Astrocyte of the spinal cord (primary cell): ENCODE measurements at places on chromosomes 7 and 10.
A peak's percentile ranks its signal among the peaks of the same experiment; 100 is the strongest.

- DNase-seq: no peak
Observed at GRCh38 chr7:35860664-35861063, 59.8 kb downstream of the SEPTIN7 start.

GRCh38 chr7:120272701-120273475 is at the start of gene KCND2:
KCND2 (plus strand) TSS chr7:120273175.
- DNase-seq: peak; percentile 7

DNA sequence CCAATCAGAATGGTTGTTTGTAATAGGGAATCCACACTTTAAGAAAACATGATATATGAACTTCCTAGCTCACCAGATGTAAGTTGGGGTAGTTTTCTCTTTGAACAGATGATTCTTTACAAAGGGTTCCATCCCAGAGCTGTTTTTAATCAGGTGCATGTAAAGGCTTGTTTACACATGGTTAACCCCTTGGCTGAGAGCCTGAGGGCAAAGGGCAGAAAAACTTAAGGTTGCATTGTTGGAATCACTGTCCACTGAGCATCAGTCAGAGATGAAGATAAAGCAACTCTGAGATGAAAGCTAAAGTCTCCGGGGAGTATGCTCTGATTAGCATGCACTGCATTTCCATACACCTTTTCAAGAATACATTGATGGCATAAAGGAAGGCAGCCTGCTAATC is 518.2 kb downstream of the SORCS3 start:
- no peak for DNase-seq

- DNase-seq: no peak
Observed at GRCh38 chr10:48317321-48317990, 11.0 kb downstream of the MAPK8 start.

GRCh38 chr7:116876664-116877442 is 14.5 kb downstream of the CAPZA2 start:
- no peak for DNase-seq

GRCh38 chr10:2920168-2920567 is 147.2 kb upstream of the PFKP start:
- DNase-seq: no peak

DNA sequence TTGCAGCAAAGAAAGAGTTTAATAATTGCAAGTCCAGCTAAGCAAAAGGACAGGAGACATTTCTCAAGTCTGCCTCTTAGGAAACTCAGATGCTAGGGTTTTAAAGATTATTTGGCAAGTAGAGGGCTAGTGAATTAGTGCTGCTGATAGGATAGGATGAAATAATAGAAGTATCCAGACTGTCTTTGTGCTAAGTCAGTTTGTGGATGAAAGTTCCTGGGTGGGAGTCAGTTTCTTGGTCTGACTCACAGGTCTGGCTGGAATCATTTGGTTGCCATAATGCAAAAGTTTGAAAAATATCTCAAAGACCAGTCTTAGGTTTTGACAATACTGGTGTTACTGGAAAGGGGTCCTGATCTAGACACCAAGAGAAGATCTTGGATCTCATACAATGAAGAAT is 42.6 kb upstream of the INHBA start:
- DNase-seq: peak; percentile 13

- no peak for DNase-seq
Observed at GRCh38 chr10:88261152-88261551, 322.0 kb downstream of the RNLS start.

GRCh38 chr10:119360181-119360921 is 153.0 kb downstream of the GRK5 start:
- DNase-seq: no peak

DNA sequence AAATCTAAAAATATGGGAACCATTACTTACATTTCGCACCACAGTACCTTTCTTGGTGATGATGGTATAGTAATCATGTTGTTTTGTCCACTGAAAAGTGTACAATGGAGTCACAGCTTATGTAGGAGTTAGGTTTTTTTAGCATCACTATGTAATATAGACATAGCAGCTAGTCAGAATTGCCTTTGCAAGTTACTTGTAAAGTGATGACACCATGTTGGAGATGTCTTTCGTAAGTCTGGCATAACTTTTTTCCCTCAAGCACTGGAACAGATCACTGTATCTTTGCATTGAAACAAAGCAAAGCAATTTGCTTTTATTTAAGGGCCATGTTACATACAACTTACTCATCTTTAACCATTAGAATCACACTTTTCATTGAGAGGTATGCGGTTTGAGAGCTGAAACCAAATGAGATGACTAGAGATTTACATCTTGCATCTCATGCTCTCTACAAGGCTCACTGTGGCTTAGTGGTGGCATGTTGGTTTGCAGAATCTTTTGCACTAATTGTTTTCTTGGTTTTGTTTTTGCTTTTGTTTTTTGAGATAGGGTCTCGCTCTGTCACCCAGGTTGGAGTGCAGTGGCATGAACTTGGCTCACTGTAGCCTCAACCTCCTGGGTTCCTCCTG is 18.3 kb downstream of the UBN2 start:
- DNase-seq: no peak

GRCh38 chr7:114048386-114049235 is 129.8 kb upstream of the PPP1R3A start:
- DNase-seq: peak; percentile 31

- DNase-seq: no peak
Observed at GRCh38 chr7:39855325-39855674, 94.8 kb upstream of the CDK13 start.

- DNase-seq: no peak
Observed at GRCh38 chr7:152307902-152308301, 127.9 kb downstream of the KMT2C start.

- DNase-seq: no peak
Observed at GRCh38 chr7:25031007-25031406, 51.0 kb upstream of the OSBPL3 start.

- no peak for DNase-seq
Observed at GRCh38 chr7:30553546-30553945, 41.1 kb upstream of the GARS1 start.

GRCh38 chr7:46607176-46607575 is 686.1 kb upstream of the IGFBP3 start:
- no peak for DNase-seq

DNA sequence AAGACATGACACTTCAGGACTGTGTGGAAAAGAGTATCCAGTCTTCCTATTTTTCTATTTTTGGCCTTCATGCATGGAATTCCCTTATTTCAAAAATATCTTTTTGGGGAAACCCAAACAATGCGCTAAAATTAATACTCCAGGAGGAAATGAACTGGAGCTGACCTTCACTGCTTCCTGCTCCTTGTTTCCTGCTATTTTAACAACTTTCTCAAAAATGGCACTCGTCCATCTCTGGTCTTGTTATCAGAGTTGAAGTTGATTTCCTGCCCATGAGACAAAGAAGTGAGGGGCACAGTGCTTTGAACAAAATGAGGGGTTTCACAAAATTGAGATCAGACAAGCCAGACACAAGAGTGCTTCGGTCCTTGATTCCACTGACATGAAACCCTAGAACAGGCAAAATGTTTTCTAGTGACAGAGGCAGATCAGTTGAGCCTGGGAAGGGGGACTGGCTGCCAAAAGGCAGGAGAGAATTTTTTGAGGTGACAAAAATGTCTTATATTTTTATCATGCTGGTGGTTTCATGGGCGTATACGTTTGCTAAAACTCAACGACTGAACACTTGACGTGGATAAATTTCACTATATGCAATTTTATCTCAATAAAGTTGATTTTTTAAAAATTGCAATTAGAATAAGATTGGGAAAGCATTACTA is 193.2 kb downstream of the CREB5 start:
- DNase-seq: no peak

DNA sequence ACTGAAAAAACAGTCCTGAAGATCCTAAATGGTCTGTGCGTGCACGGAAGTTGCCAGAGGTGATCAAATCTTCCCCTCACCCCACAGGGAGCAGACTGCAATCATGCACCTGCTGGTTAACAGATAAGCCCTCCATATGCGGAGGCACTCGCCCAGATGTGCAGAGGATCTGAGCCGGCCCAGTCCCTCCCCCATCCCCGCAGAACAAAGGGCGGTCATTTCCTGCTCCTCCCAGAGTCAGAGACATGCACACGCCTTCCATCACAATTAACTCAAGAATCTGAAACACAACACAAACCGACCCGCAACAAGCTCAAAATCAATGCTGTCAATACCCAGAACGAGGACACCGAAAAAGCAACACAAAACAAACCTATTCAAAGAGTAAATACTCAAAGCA is 24.2 kb downstream of the CRTAC1 start:
- DNase-seq: no peak

DNA sequence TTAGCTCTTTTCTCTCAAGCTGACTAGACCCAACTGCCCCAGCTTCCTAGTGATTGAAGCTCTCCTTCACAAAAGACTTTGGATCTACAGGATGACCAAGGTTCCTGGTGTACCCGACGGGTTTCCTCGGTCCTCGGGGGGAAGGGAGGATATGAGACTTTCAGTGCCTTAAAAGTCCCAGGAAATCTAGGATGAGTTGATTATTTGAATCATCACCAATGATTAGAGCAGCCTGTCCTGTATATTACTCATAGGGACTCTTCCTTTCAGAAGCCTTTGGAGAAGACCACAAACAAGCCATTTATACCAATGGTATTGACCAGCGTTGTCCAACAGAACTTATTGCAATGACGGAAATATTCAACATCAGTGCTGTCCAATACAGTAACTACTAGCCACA is 6.1 kb upstream of the ACTA2 start:
- DNase-seq: no peak
